ENCODE measurements at places on chromosomes 6 and 20.

DNA sequence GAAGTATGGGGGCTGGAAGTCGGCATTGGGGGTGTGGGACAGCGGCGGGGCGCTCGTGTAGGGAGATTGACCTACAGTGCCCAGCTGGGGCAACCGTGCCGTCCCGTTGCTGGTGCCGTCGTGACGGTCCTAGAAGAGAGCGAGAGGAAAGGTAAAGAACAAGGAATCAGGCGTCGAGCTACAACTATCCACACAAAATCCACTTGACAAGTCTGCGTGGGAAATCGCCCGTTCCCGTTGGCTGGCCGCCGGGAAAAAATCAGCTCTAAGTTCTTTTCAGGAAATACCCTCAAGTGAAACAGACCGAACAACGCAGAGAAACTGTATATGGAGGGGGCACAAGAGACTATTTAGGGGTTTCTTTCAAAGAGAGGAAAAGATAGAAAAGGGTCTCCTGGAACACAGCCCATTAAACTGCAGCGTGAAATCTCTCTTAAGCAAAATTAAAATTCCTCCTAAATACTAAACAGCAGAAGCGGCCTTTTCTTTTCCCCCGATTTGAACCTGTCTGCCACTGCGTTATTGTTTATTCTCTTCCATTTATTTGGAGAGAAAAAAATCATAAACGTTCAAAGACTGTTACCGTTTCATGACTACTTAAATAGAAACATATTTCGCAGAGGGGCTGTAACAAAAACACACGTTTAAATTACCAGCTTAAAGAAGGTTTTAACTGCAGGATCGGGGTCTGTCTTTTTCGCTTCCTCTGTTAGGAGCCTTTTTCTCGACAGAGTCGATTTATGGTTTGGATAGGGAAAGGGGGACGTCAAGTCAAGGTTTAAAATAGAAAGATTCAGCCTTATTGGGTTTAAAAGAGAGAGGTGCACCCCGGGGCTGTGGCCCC lies 4.4 kb downstream of the TFAP2A start:
- DNase-seq = no peak

DNA sequence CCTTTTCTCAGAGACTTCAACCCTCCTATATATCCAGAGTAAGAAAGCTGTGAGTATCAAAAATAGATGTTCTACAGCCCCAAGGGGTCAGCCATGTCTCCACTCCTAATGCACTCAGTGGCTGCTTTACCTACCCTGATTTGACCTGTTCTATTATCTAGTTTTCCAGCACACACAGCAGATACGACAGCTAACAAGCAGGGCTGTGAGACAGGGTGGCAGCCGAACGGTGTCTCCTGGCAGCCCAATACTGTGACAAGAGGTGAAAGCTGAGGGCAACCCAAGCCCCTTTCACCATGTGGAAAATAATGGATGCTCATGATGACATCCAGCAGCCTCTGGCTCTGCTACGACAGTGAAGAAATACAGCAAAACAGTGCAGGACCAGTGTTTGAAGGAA lies 67.9 kb downstream of the KIF13A start:
- no peak for DNase-seq

DNA sequence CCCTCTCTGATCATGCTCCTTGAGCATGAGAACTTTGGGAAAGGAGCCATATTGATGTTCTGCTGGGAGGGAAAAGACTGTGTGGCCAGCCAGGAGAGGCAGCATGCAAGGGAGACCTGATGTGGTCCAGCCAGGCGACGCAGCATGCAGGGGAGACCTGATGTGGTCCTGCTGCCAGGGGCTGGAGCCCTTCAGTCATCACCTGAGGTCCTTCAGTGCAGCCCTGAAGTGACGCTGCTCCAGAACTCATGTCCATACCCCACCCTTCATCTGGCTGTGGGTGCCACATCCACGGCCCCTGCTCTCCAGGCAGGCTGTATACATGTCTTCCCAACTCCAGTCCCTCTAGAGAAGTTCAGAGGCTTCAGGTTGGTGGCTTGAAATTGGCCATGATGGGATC lies 134.4 kb downstream of the ERMARD start:
- no peak for DNase-seq

DNA sequence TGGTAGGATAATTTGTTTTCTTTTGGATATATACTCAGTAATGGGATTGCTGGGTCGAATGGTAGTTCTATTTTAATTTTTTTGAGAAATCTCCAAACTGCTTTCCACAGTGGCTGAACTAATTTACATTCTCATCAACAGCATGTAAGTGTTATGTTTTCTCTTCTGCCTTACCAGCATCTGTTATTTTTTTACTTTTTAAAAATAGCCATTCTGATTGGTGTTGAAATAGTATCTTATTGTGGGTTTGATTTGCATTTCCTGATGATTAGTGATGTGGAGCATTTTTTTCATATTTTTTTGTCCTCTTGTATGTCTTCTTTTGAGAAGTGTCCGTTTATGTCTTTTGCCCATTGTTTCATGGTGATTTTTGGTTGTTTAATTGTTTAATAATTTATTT lies 11.9 kb downstream of the HINT3 start:
- DNase-seq = no peak

DNA sequence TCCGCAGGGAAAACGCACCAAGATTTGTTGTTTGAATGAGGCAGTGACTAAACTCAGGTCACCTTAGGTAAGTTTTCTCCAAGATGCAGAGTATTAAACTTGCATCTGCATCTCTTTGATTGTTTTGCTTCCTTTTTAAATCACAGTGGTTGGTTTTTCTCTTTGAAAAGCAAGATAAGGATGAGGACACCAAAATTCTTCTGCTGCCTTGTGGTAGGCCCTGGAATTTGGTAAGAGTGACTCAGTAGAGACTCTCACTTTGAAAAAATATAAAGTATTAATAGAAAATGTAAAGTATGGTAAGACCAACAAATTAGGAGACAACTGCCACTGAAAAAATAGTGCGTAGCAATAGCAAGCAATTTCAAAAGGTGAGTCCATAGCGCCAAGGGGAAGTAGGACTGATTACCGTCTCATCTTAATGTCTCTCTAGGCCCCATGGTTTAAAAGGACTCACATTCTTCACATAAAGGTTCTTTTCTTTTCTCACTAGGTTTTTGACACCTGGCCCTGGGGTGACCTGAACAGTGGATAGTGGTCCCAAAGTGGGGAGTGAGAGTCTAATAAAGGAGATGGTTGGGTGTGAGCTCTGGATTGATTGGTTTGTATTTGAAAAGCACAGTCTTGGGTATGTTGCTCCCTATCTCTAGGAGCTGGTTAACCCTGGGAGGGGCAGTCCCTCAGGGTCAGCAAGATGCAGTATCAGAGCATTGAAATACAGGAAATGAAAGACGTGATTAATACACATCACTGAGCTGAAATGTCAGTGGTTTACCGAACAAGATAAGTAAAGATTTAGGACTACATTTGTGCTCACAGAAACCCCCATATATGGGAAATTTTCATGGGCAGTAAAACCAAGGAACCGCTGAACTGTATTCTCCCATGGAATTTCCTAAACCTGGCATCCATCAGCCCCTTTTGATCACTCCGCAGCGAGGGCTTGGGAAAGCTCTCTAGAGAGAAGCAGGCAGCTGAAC lies 221.2 kb downstream of the SLC24A3 start:
- DNase-seq = no peak

DNA sequence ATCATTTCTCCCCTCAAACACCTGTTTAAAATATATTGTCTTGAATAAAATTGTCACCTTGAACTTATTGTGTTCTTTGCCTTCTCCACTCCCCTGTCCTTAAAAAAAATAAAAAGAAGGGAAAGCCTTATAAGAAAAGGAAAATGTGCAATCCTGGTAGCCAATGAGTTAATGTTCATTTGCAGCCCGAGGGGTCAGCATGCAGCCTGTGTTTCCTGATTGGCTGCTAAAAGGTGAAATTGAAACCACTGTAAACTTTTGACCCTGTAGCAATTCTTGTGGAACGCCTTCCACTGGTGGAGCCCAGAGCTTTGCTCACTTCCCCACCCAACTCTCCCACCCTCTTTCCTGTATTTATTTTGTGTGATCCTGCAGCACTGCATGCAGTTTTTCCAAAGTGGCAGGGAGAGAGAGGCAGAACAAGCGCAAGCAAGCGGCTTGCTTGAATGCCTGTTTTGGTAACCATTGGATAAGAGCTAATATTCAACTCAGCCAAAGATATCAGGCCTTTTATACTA lies 74.9 kb downstream of the NCOA3 start:
- DNase-seq = no peak

- no peak for DNase-seq
Observed at GRCh38 chr20:37421988-37422387, 76.0 kb downstream of the SRC start.

- no peak for DNase-seq
Observed at GRCh38 chr6:31734247-31734820, 2.0 kb downstream of the CLIC1 start.

DNA sequence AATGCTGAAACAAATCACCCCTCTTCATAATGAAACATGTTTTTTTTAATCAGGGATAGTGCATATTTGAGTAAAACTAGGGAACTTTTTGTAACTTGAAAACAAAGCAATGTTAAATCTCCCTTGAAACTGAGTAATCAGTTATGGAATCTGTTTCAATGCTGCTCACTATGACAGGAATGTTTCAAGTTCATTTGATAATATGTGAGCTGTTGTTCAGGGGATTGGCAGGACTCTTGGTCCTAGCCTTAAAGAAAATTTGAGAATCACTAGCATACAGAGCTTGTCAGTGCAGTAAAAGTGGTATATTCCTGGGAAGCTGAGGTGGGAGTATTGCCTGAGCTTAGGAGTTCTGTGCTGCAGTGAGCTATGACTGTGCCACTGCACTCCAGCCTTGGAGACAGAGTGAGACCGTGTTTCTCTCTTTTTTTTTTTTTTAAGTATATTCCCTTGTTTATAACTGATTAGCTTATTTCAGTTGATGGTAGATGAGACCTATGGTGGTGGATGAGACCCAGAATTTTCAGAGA lies 21.6 kb upstream of the CALHM6 start:
- DNase-seq = no peak

DNA sequence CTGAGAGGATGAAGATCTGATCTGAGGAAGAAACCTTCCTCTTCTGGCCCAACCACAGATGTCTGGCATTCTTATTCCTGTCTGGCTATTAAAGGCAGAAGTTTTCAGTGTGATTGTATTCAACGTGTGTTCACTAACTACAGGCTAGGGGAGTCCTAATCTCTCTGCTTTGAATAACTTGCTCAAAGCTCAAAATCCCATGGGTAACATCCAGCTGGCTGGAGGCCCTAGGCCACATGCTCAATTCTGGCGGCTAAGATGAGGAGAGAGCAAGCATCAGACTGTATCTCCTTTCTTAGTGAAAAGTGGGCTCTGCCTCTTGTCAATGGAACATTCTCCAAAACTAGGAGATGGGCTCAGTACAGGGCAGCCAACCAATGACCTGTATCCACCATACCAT lies 478.0 kb downstream of the KIF16B start:
- DNase-seq = no peak

DNA sequence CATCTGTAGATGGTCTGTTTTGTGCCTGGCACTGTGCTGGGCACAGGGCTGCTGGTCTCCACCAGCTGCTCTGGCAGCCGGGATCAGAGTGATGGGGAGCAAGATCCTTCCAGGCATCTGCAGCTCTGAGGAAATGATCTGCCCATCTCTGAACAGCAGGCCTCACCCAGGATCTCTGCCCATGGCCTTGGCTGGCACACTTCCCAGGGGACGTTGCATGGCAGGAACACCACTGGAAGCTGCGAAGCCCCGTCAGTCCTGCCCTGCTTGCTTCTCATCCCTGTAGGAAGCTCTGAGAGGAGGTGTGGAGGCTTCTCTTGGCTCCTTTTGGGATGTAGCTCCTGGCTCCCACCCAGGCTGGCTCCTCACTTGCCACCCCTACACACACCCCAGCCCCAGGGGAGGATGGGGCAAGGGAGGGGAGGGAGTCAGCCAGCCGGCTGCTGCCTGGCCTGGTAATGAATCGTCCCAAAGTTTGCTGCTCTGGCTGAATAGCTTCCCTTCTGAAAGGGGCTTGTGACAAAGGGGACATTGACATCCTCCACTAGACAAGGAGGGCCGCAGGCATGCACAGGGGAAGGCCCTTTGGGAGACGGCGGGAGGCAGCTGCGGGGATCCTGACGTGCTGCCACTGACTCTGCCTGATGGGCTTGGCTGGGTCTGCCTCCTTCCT lies 108.9 kb downstream of the VEGFA start:
- DNase-seq = no peak

DNA sequence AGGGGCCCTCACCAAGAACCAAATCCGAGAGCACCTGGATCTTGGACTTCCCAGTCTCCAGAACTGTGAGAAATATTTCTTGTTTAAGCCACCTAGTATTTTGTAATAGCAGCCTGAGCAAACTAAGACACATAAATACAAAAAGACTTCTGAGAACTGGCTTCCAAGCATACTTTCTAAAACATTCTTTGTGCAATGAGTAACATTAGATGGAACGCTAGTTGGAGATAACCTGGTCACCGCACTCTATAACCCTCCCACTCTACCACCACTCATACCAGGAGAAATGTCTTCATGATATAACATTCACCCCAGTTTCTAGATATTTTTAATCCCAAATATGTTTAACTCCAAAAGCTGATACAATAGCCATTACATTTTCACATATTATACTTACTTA lies 169.5 kb upstream of the THEMIS start:
- DNase-seq = no peak

DNA sequence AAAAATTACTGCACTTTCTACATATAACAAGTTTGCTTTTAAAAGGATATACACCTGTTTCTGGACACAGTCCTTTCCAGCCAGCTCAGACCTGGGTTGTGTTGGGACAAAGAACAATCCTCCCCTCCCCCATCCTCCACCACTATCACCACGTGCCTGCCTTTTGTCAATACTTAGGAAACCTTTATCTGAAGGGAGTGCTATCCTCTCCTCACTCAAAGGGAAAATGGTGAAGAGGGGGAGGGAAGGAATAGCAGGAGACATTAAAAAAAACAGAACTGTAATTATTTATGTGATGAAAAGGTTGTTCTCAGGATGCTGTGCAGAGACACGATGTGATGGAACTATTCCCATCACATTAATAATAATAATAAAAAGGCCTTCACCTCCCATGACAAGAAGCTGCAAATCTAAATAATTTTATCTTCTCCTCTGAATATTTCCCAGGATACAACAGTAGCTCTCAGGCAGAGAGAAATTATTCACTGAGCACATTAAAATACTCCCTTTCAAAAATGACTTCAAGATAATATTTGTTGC lies 105.5 kb downstream of the NRSN1 start:
- DNase-seq = no peak

GRCh38 chr6:13079096-13079723 lies 249.1 kb downstream of the TBC1D7 start:
- DNase-seq = no peak

Data from thoracic aorta (tissue), 2 donors.